ENCODE measurements at places on chromosomes 12 and 14. TPM values are rescaled to one million over a fixed set of nuclear protein-coding genes. Genes with fewer than 3 reads are reported as not detected.

The LHX5 gene
- not detected for polyA plus RNA-seq

The PZP gene
- 0.36 TPM for polyA plus RNA-seq

DNA sequence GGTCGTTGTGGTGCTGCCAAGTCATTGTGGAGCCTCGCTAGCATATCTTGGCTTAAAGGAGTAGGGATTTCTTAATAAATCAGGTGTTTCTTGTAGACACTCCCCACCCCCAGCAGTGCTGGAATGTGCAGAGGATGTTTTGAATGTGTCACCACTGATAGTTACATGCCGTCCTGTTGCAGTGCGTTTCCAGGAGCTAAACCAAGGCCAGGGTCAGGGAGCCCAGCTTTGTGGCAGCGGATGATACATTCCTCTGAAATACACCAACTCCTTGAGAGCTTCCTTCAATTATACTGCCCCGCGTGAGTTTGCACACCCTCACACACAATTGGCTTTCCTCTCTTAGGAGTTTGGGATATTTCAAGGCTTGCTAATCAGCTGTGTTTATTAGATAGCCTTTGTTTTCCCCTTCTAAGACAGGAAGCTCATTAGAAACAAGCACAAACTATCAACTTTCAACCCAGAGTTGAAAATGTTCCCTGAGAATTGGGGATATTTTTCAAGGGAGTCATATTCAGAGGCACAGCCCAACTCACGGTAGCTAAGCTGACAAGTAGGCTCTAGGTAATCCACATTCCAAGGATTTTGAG lies 154.9 kb downstream of the C12orf75 start:
- DNase-seq: peak; percentile 80

DNA sequence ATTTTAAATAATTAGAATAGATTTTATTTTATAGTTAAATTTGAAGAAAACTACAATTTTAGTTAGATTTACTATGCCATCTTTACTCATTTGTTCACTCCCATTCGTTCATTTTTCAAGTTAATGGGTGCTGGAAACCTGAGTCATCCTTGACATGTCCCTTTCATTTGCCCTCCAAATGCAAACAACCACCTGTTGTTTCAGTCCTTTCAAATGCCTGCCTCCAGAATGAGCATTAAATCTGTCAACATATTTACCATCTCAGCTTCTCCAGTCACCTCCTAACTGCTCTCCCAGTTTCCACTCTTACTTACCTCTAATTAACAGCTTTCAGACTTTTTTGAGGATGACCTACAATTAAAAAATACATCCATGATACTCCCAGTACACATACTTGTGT lies 375.5 kb downstream of the RAD51B start:
- DNase-seq: no peak

DNA sequence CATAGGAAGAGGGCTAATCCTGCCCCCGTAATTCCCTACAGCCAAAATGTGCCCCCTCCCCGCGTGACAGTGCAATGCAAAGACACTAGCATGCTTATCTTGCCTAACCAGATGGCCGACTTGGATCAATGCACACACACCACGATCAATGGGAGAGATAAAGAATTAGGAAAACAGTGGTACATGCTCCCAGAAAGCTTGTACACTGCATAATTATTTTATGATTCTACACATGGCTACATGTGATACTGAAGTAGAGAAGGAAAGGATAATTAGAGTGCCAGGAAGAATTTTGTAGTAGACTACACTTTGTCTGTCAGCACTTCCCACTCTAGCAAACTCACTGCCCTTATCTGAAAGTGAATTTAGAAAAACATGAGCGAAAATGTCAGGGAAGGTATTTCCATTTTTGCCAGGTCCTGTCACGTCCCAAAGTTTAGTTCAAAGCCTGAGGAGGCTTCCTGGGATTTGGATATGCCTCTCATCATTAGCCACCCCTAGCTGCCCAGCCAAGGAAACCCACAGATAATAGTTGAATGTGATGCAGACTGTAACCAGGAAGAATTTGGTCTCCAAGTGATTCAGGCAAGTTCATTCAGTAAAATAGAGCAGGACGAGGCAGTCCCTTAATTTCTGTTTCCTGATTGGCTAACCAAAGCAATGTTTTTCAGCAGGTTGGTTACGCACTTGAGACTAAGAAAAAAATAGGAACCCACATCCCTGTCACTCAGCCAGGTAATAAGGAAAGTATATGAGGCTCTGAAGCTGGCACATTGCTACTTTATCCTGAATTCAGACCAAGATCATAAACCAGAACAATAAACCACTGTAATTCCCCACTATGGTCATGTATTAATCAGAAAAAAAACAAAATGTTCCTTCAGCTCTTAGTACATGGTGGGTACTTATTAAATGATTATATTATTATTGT lies 199.6 kb upstream of the OTX2 start:
- DNase-seq: no peak

The ZDHHC22 gene
- polyA plus RNA-seq: not detected

GRCh38 chr12:4975574-4975973 lies 65.9 kb downstream of the KCNA1 start:
- no peak for DNase-seq

The TCL1B gene
- not detected for polyA plus RNA-seq

The GRIN2B gene
- under 0.01 TPM for polyA plus RNA-seq

- DNase-seq: no peak
These were observed 237.6 kb downstream of the SLC2A13 start for GRCh38 chr12:39868328-39868725.

The SOX5 gene
- 1.9 TPM for polyA plus RNA-seq

DNA sequence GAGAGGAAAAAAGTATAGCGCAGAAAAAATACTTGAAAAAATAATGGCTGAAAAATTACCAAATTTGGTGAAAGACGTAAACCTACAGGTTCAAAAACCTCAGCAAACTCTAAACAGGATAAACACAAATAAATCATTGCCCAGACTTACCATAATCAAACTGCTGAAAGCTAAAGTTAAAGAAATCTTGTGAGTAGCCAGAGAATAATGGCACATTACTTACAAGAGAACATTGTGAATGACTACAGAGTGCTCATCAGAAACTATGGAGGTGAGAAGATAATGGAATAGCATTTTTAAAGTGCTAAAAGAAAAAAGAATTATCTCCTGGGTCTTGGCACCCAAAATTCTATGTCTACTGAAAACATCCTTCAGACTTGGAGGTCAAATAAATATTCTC lies 36.0 kb downstream of the ATF1 start:
- no peak for DNase-seq

The KRT6A gene
- not detected for polyA plus RNA-seq

- DNase-seq: no peak
These were observed 105.5 kb upstream of the MAP1LC3B2 start for GRCh38 chr12:116453631-116454030.

DNA sequence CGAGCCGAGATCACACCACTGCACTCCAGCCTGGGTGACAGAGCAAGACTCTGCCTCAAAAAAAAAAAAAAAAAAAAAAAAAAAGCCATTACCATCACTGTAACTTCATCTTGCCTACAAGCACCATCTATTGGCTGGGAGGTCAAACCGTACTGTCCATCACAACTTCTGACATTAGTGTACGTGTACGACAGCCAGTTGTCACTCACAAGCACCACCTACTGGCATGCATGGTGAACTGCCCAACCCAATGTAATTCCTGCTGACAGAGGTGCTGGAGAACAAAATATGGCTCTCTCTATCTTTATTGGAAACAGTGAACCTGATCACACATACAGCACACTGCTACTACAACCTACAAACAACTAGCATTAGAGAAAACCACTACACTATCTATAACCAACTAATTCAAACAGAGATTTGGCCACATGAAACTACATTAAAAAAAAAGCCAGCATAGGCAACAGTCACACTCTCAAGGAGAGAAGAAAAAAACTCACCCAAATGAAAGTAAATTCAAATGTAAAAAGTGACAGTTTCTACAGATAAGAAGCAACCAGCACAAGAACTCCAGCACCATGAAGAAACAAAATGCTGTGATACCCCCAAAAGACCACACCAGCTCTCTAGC lies 82.3 kb downstream of the PUS7L start:
- DNase-seq: no peak

DNA sequence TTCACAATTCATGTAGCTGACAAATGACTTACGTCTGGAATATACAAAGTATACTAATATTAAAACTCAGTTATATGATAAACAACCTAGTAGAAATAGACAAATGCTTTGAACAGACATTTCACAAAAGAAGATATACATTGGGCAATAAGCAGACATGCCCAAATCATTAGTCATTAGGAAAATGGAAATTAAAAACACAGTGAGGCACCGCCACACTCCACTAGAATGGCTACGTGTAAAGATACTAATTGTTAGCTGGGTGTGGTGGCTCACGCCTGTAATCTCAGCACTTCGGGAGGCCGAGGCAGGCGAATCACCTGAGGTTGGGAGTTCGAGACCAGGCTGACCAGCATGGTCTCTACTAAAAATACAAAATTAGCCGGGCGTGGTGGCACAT lies 248.9 kb upstream of the TMEM132C start:
- DNase-seq: no peak

The SELPLG gene
- polyA plus RNA-seq: 1.9 TPM

DNA sequence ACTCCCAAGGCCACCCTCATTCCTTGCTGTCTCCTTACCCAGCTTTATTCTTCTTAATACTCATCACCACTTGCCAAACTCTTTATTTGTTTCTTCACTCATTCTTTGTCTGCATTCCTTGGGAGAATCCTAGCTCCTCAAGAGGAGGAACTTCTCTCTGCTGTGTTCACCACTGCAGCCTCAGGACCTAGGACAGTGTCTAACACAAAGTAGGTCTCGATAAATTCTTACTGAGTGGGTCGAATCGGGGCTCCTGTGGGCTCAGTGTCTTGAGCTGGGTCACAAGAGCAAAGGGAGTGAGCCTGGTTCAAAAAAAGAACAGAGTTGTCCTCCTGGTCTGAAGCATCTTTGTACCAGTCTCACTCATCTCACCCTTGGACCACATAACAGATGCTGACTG lies 224.1 kb upstream of the TMEM132C start:
- DNase-seq: no peak

DNA sequence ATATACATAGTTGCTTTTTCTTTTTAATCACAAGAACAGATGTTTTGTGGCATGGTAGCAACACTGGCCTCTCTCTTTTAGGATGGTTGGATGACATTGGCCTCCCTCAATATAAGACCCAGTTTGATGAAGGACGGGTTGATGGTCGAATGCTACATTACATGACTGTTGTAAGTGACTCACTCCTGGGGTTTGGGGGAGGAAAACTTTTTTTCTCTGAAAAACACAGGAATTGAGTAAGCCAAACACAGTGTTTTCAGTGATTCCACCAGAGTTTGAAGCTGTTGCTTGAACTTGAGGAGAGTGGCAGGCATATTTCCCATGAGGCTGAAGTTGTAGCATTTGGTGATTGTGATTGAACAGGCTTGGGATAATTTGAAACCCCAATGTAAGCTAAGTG lies 13.7 kb upstream of the REP15 start:
- DNase-seq: no peak

DNA sequence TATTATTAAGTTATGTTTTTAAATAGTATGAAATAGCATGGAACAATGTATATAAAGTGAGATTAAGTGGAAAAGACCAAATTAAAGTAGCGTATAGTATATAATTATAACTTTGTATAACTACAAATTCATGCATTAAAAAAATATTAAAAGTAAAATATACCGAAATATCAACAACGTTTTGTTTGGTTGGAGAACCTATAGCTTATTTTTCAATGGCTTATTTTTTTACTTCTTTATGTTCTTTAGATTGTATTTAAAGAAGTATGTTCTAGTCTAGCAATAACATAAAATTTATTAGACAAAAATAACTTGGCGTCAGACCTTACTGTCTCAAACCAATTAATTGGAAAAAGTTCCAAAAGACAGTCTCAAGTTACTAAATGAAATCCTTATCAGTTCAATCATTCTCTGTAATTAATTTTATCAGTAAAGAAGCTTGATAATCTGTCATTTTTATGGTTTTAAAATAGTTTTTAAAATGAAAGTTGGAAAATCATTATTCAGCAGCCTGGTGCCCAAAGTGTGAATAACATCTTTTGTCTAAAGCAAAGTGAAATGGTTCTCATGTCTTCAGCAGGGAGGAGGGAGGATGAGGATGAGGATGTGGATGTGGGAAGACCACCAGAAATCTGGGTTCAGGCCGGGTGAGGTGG lies 46.7 kb downstream of the IRAK3 start:
- no peak for DNase-seq

- DNase-seq: no peak
These were observed 87.9 kb upstream of the MDGA2 start for GRCh38 chr14:47763188-47763854.

The CEBPE gene
- not detected for polyA plus RNA-seq

DNA sequence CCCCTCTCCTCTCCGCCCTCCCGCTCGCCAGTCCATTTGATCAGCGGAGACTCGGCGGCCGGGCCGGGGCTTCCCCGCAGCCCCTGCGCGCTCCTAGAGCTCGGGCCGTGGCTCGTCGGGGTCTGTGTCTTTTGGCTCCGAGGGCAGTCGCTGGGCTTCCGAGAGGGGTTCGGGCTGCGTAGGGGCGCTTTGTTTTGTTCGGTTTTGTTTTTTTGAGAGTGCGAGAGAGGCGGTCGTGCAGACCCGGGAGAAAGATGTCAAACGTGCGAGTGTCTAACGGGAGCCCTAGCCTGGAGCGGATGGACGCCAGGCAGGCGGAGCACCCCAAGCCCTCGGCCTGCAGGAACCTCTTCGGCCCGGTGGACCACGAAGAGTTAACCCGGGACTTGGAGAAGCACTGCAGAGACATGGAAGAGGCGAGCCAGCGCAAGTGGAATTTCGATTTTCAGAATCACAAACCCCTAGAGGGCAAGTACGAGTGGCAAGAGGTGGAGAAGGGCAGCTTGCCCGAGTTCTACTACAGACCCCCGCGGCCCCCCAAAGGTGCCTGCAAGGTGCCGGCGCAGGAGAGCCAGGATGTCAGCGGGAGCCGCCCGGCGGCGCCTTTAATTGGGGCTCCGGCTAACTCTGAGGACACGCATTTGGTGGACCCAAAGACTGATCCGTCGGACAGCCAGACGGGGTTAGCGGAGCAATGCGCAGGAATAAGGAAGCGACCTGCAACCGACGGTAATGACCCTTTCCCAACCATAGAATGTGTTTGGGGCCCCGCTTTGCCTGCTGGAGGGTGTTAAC lies 615 bp downstream of the CDKN1B start:
- peak; percentile 33 for DNase-seq

The BCL11B gene
- polyA plus RNA-seq: 0.05 TPM

DNA sequence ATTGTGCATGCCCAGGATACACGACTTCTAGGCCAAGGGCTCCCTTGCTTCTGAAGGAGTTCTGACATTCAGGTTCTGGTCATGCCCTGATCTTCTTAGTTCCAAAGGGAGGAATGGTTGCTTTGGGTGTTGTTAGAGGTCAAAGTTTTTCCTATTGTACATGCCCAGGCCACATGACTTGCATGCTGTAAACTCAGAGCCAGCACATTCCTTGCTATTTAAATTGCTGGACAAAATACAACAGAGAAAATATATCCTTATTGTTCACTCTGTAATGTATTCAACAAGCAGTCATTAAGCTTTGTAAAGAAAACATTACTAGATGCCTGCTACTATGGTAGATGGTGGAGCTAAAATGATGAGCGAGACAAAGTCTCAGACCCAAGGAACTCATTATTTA lies 71.2 kb upstream of the COCH start:
- no peak for DNase-seq
